ENCODE measurements at places on chromosomes 11 and 22.

DNA sequence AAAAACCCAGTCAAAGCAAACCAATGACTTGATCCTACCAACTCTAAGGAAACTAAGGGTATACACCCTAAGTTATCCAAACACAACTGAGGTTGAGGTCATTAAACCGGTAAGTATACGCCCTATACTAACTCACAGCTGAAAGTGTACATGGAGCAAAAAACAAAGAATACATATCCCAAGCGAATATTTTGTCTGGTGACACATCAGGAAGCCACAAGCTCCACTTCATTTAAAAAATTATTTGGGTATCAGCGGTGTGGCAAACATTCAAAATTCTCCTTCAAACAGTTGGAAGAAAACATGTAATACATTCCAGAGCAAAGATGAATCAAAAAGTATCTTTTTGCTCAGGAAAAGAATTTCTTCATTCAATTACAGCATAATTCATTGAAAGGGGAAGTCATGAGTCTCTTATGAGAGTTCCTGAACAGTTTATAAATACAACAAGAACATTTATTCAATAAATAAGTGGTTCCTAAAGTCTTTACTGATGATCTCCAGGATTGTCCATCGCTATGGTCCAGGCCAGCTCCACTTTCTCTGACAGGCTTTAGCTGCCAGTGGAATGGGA lies 4.5 kb upstream of the JAML start:
- no peak for DNase-seq

GRCh38 chr11:65636108-65637031 lies 1.5 kb upstream of the SIPA1 start:
- no peak for DNase-seq

DNA sequence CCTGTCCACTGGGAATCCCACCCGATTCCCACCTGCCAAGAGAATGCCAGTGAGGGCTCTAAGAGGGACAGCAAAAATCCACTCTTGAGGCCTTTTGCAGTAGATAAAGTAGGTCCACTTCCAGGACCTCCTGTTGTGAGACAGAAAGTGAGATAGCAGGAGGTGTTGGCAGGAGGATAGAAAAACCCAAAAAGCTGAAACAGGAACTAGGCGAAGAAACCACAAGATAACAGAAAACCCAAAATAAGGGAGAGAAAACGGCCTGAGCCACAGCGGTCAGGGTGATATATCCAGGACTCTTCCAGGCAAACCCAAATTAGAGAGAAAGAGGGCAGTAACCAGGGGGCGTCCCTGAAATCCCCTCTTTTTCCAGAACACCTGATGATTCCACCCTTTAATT lies 79.7 kb upstream of the LINC01488 start:
- no peak for DNase-seq

GRCh38 chr11:67293090-67293489 lies 4.0 kb downstream of the ANKRD13D start:
- DNase-seq: no peak

DNA sequence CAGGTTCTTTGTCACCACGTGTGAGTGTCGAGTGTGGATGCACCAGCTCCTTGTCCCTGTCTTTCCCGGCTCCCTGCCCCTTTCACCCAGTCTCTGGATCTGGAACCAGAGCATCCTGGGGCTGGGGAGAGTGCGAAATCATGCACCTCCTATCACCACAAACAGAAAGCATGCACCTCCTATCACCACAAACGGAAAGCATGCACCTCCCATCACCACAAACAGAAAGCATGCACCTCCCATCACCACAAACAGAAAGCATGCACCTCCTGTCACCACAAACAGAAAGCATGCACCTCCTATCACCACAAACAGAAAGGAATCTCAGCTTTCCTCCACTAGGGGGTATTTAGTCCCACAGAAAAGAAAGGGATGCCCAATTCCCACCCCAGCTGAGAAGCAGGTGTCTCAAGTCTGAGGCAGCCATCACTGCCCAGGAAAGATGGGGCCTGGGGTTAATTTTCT lies 5.9 kb upstream of the GLB1L3 start:
- no peak for DNase-seq

- no peak for DNase-seq
Observed at GRCh38 chr11:76074148-76075095, 131.9 kb downstream of the WNT11 start.

- no peak for DNase-seq
Observed at GRCh38 chr11:111759778-111760407, 6.3 kb downstream of the PPP2R1B start.

GRCh38 chr11:56910046-56910773 lies 78.5 kb upstream of the OR5AK2 start:
- no peak for DNase-seq

DNA sequence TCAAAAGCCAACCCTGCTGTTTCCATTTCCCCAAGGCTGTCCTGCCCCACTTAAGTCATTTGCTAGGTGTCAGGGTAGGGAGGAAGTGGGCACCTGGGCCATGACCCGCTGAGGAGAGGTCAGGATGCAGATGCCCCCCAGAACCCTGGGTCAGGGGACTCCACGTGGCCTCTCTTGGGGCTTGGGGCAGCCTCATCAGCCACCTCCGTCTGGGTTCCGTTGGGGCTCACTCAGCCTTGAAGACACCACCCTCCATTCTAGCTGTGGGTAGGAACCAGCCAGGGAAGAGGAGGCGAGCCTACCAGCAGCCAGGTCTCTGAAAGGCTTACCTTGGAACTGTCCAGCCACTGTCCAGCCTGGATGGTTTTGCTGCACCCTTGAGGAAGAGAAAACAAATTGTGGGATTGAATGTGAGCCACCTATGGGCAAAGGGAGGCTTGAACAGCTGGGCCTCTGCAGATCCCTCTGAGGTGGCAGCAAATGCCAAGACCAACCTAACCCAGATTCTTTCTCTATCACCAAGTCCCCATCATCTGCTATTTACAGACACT lies 2.5 kb downstream of the APOL4 start:
- DNase-seq: no peak

- no peak for DNase-seq
Observed at GRCh38 chr22:17897426-17897825, 123.2 kb upstream of the BID start.

- no peak for DNase-seq
Observed at GRCh38 chr11:64208086-64208795, 1.7 kb downstream of the FERMT3 start.
